CD4-positive, alpha-beta T cell (primary cell): ENCODE measurements at places on chromosomes 2 and 18.
A peak's percentile ranks its signal among the peaks of the same experiment; 100 is the strongest.

DNA sequence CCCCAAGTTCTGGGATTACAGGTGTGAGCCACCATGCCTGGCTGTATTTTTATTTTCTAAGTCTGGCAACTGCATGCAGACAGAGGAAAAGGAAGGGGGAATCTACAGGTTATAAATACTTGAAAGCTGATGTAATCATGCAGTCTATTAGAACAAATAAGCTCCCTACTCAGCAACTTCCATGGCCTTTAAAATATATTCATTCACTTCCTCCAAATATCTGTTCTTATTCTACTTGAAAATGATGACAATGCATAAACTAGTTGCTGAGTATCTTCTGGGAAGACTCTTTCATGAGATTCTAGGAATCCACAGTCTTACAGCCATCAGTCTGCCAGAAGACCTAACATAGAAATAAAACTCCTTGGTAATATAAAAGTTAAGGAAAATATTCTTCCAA lies 66.9 kb upstream of the NCKAP5 start:
- DNase-seq: no peak

DNA sequence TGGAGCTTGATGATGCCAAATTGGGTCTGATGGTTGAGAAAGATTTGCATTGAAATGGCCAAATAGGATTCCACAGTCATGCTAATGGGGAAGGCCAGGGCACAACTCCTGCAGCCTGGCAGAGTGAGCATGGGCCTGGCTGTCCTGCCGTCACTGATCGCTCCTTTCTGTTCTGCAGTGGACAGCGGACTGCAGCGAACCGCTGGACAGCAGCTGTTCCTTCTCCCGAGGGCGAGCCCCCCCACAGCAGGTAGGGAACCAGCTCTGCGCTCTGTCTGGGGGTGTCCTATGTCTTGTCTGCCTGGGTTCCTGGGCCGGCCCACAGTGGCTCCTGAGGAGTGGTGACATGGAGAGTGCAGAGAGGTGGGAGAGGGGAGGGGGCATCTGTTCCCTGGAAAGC lies 97.6 kb downstream of the CTIF start:
- no peak for DNase-seq

DNA sequence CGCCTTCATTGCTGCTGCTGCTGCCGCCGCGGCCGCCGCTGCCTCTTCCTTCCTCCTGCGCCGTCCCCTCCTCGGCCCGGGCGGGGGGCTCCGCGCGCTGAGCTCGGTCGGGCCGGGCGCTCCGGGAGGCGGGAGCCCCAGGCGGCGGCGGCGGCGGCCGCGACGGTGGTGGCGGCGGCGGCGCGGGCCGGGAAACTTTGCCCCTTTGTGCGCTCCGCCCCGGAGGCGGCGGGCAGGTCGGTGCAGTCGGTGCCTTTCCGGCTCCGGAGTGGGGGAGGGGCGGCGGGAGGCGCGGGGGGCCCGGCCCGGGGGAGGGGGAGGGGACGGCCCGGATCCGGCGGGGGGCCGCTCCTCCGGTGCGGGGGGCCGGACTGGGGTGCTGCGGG lies 205 bp downstream of the TET3 start:
- DNase-seq: peak; percentile 54

- DNase-seq: no peak
These were observed 385.4 kb upstream of the SYT4 start for GRCh38 chr18:43662657-43663056.

DNA sequence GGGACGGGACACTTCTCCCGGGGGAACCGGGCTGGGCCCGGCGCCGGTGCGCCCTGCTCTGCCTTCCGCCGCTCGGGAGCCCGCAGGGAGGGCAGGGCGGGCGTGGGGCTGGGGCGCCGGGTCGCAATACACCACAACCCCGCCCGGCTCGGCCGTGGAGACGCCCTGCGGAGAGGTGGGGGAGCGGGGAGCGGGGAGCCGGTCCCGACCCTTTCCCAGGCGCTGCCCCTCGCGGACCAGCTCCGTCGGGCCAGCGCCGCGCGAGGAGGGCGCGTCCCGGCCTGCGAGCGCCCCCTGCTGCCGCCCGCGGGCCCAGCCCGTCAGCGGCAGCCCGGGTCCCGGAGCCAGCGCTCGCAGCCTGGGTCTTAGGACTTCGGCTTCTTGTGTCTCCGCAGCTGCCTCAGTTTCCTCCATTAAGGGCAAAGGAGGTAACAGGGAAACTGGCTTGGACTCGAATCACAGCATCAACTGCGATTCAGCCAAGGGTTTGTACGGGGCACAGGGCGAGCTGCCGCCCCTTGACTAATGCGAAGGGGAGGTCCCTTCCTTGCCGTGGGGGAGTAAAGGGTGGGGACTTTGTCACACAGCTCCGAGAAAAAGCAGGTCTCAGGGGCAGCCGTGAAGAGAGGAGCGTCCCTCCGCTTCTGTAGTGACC lies 635 bp upstream of the ADRA2B start:
- no peak for DNase-seq

DNA sequence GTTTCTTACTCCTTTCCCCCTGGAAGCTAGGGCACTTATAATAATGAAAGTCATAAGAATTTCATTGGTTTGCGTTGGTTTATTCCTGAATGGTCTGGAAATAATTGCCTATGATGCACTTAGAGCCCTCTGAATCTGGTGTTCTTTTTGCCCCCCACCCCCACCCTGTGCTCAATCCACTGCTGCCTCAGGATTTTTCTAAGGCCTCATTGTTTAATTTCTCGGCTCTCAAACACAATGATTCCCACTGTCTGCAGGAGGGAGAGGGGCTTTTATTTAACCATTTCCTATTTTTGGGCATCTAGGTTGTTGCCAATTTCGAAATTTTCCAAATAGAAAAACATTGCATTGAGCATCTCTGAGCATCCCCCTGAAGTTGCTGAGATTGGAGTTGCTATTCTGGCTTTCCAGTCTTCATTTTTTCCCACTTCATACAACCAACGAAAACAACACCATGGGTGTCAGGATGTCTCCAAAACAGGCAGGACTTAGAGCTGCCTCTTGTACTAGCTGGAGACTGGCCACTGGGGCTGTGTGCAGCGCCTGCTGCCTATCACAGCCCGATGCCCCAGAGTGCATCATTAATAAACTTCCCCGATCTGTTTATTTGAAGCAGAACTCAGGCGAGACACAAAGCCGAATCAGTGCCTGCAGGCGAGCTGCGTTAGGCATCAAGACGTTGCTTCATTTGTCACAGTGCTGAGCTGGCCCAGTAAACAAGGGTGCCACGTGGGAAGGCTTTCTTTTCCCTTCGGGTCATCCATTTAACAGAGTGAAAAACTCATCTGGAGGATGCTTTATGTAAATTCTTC lies 1.8 kb upstream of the PCARE start:
- no peak for DNase-seq

DNA sequence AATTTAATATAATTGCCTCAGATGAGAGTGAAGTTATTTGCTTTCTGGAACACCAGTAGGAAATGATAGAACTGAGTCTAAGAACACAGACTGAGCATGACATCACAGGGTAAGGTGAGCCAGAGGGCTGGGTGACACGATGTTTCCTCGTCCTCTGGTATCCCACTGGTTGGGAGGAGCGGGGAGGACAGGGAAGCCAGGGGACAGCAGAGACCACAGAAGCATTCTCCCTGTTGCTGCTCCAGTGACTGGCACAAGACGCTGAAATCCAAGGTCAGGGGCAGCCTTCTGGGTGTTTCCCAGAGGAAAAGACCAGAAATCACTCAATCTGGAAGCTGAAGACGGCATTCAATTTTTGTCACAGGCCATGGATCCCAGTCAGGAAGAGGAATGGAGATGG lies 363.4 kb upstream of the SOX11 start:
- DNase-seq: no peak

DNA sequence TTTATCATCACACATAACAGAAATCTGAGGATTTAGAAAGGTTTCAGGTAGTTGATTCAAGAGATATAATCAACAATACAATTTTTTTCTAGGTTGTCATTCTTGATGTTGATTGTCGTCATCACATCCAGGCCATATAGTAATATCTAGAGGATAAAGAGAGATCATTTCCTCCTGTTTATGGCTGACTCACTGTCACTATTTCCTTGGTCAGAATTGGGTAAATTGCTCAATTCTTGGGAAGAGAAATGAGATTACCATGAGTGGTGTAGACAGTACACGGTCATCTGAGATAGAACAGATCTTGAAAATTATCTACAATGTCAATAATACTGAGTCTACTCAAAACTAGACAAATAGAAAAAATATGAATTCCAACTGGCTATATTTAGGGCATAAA lies 78.8 kb downstream of the ZNF804A start:
- DNase-seq: no peak

DNA sequence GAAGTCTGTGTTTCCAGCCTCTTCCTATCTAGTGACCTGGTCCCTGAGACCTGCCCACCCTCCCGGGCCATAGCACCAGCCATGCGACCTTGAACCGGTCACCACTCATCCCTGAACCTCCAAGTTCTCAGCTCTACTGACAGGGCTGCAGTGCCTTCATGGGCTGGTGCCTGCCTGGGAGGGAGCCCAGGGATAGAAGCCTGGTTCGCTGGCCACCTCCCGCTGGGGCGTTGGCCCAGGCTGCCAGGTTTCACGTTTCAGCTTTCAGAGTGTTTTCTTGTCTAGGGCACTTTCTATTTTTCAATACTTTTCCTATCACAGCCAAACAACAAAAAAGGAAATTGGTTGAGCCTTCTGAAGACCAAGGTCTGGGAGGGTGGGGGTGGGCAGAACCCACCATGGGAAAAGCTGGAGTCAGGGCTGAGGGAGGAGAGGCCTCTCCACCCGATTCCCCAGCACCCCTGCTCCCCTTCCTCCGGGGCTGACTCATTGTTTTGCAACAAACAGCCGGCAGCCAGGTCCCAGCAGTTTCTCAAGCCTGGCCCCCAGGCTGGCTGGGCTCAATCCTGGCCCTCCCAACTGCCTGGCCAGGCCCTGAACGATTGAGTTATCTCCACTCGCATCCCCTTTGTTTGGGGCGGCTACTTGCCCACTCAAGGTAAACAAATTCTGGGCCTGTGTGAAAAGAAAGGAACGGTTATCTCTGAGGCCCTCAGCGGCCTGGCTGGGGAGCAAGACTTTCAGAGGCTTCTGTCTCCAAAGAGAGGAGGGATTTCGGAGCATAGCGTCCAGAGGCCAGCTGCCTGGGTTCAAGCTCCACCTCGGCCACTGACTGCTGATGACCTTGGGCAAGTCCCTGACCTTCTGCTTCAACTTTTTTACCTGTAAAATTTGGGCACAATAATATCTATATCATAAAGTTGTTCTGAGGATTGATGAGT lies 47.5 kb downstream of the ZFP36L2 start:
- no peak for DNase-seq

DNA sequence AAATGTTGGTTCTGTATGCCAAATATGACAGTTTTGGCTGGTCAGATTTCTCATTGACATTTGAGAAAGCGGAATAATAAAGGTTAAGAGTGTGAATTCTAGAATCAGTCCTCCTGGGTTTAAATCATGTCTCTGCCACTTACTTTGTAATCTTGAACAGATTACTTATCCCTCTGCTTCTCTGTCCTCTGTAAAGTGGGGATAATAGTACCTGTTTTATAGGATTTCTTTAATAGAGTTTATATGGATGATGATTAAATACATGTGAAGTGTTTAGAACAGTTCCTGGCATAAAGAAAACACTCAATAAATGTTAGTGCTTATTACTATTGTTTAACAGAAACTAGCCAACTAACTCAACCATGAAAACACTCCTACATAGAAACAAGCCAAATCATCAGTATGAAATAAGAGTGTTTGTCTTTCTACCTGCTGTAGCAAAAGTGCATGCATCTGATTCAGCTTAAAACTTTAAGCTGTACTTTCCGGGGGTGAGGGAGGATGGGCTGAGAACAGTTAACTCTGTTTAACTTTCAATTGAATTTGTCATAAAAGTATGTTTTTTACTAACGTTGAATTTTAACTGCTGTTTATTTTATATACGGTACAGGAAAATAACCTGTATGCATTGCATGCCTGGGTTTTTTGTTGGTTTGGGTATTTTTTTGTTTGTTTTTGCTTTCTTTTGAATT lies 6.8 kb downstream of the HTR2B start:
- DNase-seq: no peak

DNA sequence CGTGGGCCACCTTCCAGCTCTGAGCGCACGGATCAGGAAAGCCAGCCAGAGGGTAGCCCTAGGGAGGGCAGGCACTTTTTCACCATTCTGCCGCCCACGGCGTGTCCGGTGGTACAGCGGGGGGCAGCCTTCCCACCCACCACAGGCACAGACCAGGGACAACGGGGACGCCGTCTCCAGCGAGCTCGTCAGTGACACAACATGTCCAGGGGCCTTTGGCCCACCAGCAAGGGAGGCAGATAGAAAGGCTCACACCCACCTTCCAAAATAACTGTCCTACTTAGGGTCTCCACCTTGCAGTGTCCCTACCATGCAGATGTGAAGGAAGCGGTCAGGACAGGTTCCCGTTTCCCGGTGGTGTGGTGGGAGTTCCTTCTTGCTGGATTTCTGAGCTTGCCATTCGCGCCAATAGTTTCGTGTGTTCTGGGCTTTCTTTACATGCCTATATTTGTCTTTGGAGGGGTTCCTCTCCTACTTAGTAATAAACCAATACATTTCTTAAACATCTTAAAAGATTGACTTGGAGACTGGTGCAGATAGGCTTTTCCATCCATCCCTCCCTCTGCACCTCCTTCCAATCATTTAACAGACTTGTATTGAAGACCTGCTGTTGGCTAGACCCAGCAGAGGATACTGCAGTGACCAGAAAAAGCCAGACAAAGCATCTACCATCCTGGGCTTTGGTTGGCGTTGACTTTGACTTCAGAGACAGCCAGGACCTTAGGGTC lies 872 bp downstream of the ASB1 start:
- no peak for DNase-seq

- DNase-seq: no peak
These were observed 79.5 kb upstream of the YWHAQ start for GRCh38 chr2:9710311-9710710.

DNA sequence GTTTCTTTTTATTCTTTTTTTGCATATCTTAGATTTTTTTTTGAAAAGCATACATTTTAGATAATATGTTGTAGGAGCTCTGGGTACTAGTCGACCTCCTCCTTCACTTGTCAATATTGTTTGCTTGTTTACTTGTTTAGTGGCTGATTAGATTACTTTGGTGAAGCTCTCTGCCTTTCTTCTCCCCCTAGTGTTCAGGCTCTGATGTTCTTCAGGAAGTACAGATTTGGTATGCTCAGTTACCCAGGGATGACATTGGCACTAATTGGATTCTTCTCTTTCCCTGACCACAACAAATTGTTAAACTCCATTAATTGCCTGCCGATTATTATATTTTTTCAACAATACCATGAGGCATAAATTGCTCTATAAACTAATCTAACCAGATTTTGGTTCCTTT lies 491.2 kb downstream of the SUCLG1 start:
- DNase-seq: no peak

- DNase-seq: no peak
These were observed 9.0 kb upstream of the EN1 start for GRCh38 chr2:118856330-118856977.

- DNase-seq: no peak
These were observed 24.5 kb downstream of the CREG2 start for GRCh38 chr2:101362777-101363176.

GRCh38 chr2:57490741-57491140 lies 555.9 kb upstream of the VRK2 start:
- no peak for DNase-seq

GRCh38 chr18:48729404-48729803 lies 190.6 kb downstream of the CTIF start:
- DNase-seq: no peak

- DNase-seq: no peak
These were observed 66.2 kb downstream of the MDH1 start for GRCh38 chr2:63654959-63655358.

- DNase-seq: no peak
These were observed 79.3 kb upstream of the STPG4 start for GRCh38 chr2:47234456-47234855.

- DNase-seq: no peak
These were observed 394.4 kb downstream of the SPAG16 start for GRCh38 chr2:213678437-213679218.
